GM19239 (cell line): ENCODE measurements at places on chromosomes 5 and 9.
A peak's percentile ranks its signal among the peaks of the same experiment; 100 is the strongest.

GRCh38 chr5:573206-573605, 38.9 kb upstream of the CEP72 start:
- no peak for DNase-seq

DNA sequence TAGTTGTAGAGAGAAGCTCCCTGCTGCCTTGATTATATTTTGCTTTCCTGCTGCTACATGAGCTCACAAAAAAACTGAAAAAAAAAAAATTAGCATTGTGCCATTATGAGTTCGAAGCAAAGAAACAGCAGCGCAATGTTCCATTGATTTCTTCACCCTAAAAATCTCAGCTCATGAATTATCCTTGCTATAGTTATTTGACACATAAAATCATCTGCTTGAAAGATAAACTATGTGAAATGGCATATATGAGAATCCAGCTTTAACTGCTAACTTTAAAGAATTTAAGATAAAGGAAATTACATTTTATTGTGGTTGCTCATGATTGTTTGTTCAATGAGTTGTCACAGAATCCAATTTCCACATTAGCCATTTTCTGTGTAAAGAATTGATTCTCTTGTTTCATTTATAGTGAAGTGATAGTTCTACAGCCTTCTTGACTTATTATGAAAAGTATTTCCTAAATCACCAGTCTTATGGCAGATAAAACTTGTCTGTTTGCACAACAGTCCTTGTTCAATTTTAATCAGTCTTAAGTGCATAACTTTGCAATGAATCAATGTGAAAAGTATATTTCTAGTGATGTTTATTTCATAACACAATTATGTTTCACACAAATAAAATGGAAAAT, 1275.0 kb upstream of the CDH9 start:
- DNase-seq, result no peak

DNA sequence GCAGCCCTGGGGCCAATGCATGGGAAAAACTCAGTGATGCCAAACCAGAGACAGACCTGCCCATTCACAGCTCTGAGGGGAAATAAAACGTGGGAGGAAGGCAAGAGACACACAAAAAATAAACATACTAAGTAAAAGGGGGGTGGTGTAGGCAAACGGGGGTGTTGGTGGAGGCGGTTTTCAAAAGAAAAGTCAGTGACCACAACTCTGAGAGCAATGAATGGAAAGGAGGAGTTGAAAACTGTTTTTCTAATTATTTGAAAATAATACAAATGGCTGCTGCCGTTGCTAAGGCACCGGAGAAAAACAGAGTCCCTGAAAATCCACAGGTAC, 293.5 kb downstream of the EFNA5 start:
- no peak for DNase-seq

GRCh38 chr5:142133330-142134206, 25.0 kb downstream of the NDFIP1 start:
- no peak for DNase-seq

- no peak for DNase-seq
Measured at GRCh38 chr9:4657426-4658159, 4.5 kb upstream of the PLPP6 start.

- DNase-seq, result no peak
Measured at GRCh38 chr9:128081056-128081455, 13.0 kb downstream of the SLC25A25 start.

GRCh38 chr5:104650313-104651055, 1087.9 kb upstream of the NUDT12 start:
- no peak for DNase-seq

DNA sequence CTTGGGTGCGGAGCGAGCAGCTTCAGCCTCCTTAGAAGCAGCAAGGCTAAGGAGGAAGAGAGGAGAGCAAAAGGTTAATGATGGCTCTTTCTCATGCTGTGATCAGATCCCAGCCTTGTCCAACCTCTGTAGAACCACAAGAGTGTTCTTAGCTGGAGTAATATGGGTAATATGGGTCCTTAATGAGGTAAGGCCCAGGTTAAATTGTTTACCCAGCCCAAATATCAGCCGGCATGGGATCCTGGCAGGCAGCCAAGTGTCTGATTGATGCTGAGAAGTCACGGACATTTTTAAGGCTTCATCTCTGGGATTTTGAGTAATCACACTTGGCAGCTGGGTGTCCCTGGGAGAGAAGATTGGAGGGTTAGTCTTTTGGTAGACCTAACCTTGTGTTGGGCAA, 32.3 kb downstream of the GLRA1 start:
- no peak for DNase-seq

- DNase-seq, result no peak
Measured at GRCh38 chr5:167255926-167256325, 1035.5 kb upstream of the WWC1 start.

- DNase-seq, result no peak
Measured at GRCh38 chr9:69253057-69253456, 72.0 kb upstream of the ENTREP1 start.

- DNase-seq, result no peak
Measured at GRCh38 chr9:109767404-109767803, 12.6 kb upstream of the PALM2AKAP2 start.

- DNase-seq, result no peak
Measured at GRCh38 chr5:17398431-17398830, 99.6 kb upstream of the TAF11L2 start.

- no peak for DNase-seq
Measured at GRCh38 chr9:75601280-75601679, 289.2 kb upstream of the PCSK5 start.

GRCh38 chr5:139962445-139962844, 80.7 kb downstream of the NRG2 start:
- no peak for DNase-seq

GRCh38 chr9:106032978-106033377, 338.6 kb downstream of the TMEM38B start:
- DNase-seq, result no peak

DNA sequence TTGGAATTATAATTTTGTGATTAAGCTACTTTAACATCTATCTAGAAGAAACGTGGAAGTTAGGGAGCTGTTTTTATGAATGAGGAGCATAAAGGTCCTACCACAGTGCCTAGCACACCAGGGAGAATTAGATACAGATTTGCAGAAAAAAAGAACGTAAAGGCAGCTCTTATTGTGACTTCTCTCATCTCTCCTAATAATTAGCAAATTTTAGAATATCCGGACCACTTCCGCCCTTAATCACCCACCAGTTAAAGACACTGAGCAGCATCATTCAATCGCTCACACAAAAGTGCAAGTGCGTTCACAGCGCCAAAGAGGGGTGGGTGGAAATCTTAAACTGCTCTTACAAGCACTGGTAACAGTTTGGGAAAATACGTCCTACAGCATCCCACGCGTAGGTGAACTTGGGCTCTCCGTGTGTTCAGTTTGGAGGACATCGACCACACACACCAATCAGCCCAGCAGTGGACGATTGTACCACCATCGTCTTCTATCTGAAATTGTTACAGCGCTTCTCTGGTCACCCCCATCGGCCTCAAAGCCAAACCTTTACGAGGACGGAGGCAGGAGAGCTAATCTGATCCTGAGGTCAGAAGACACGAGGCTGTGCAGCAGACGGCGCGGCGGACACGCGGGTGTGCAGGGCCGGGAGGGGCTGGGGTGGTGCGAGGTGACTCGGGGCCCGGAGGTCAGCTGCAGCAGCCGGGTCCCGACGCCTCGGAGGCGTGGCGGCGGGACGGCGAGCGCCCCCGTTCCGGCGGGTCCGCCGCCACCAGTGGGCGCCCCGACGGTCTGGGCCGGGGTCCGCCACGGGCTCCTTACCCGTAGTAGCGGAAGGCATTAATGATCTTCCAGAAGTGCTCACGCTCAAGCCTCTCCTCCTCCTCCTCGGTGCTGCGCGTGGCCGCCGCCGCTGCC, 646 bp downstream of the CARNMT1 start:
- DNase-seq, result peak; percentile 25

- DNase-seq, result no peak
Measured at GRCh38 chr9:13934416-13934815, 379.5 kb downstream of the NFIB start.

- DNase-seq, result no peak
Measured at GRCh38 chr9:112380102-112380824, at the start of gene HSDL2. Gene HSDL2 (plus strand): TSS chr9:112380108. CDS start chr9:112380164, 56 bp downstream.

DNA sequence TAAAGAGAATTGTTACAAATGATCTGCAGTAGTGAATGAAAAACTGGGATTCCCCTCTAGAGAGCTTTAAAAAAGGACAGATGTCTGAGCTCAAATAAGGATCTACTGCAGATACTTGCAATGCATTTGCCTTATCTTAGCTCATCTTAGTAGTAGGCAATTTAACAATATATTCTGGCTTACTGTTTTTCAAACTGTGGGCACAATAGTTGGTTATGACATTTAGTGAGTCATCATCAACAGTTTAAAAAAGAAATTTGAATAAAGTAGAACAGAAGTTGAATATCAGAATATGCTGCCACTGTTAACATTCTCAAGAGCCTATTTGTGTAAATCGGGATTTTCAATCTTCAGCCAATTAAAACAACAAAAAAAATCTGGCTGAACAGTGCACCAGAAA, 6.7 kb upstream of the CAST start:
- DNase-seq, result no peak

DNA sequence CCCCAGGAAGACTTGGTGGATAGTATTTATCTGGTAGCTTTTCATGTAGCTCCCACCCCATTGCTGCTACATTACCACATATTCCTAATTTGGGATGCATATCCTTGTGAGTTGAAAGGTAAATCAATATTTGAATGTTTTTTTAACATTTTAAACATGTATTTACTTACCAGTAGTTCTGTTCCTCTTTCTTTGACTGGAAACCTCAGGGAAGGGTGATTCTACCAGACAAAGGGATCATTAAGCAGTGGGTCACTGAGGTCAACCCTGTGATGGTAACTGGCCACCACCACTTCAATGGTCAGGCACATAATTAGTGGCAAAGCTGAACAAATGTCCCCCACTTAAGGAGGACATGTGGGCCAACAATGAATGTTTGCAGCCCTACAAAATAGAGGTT, 27.2 kb upstream of the KLF9 start:
- no peak for DNase-seq

- no peak for DNase-seq
Measured at GRCh38 chr9:84711936-84712335, 42.4 kb downstream of the NTRK2 start.

GRCh38 chr9:76032797-76033373, 142.4 kb downstream of the PCSK5 start:
- no peak for DNase-seq

GRCh38 chr9:128947527-128948301, at the start of the genes DOLK and NUP188:
Gene DOLK (minus strand): TSS chr9:128947603. CDS start chr9:128947303, 300 bp downstream.
Gene NUP188 (plus strand): TSS chr9:128947699. CDS start chr9:128947720, 21 bp downstream.
- DNase-seq, result peak; percentile 96

- no peak for DNase-seq
Measured at GRCh38 chr5:69129413-69129812, 35.6 kb downstream of the SLC30A5 start.

DNA sequence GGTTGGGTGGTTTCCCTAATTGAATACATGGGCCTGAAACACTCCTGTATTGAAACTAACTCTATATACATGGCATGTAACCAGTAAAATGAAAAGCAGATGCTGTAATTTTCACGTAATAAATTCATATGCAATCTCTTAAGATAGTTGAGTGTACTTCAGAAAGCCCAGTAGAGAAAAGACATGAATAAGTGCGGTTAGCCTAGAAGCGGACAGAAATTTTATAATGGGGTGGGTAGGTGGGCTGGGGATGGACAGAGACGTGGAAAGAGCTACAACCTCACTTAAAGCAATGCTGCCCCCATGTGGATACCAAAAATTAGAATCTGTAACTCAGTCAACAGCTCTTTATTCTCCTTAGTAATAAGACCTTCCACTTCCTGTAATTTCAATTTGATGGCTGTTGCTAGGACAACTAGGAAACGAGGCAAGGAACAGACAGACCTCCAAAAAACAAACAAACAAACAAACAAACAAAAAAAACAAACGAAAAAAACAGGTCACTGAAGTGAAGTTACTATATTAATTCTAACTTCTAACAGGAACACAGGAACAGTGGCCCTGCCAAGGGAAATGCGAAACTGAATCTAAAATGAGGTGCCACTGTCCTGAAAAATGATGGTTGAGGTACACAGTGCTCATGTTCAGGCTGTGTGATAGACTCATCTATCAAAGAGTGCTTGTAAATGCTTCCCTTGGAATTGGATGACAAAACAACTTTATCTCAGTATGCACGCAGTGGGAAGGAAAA, 103.4 kb upstream of the GNA14 start:
- DNase-seq, result no peak

DNA sequence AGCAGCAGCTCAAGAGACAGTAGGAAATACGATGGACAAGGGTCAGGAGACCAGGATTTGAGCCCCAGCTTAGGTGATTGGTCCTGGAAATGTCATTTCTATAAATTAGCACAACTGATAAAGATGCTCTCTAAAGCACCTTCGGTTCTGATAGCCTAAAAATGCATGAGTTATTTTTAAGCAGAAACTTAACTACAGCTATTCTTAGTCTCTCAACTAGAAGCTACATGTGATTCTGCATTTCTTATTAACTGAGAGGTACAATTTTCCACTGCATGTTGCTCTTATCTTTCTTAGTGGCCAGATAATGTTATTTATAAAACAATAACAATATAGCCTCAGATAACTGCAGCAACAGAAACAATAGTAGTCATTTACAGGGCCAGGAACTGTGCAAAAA, 136.4 kb downstream of the GRIA1 start:
- no peak for DNase-seq

- no peak for DNase-seq
Measured at GRCh38 chr9:114844766-114845165, 38.9 kb upstream of the TNFSF15 start.

GRCh38 chr5:88823201-88823600, 59.8 kb downstream of the MEF2C start:
- DNase-seq, result no peak

DNA sequence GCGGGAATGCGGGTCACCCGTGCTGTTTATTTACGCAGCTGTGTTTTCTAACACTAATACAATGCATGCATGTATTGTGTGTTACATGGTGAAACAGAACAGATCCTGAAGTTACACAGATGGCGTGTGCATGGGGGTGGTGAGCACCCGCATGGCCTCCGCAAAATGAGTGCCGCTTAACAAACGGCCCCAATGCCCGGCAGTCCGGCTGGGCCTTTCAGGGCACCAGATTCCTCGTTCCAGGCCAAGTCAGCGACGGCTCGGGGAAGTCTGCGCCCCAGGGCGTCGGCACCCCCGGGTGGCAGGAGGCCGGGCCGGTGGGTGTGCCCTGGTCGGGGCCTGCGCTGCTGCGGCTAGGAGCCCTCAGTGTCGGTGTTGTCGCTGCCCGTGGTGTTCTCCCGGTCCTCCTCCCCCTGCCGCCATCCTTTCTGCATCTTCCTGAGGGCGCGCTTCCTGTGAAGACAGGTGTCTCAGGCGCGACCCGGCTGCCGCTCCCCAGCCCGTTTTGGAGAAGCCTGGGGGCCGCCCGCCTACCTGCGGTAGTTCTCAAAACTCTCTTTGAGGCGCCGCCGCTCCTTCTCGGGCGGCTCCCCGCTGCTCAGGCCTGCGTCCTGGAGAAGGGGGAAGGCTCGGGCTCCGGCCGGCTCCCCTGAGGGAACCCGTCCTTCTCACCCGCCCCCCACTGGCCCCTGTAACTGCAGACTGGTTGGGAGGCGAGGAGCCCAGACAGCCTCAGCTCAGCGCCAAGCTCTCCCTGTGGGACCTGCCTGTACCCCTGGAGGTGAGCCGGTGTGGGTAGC, 605 bp upstream of the DNLZ start:
- no peak for DNase-seq

DNA sequence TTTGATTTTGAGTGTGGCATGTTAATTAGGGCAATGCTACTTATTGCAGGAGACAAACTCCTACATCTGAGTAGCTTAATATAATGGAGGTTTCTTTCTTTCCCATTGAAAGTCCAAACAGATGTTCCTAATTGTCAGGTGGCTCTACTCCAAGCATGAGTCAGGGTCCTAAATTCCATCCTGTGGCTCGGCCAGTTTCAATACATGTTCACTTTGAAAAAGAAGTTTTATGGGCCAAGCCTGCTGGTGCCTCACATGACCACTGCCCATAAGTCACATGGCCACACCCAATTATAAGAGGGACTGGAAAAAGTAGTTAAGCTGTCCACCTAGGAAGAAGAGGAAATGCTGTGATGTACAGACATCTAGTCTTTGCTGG, 170.4 kb downstream of the ARRDC3 start:
- DNase-seq, result no peak
